Stimulated activated CD4-positive, alpha-beta T cell treated with anti-CD3 and anti-CD28 coated beads, TNF-alpha, amount 100 ng/mL, for 48 hours (primary cell): ENCODE measurements at places on chromosomes 5 and 9.

- DNase-seq: no peak
These were observed 1.3 kb upstream of the PRR7 start for GRCh38 chr5:177445052-177445916.

- DNase-seq: no peak
These were observed 28.0 kb downstream of the ATP6V0E1 start for GRCh38 chr5:173011566-173011965.

GRCh38 chr5:36573438-36573837 lies 33.0 kb upstream of the SLC1A3 start:
- DNase-seq: no peak

GRCh38 chr5:1655496-1656270 lies 131.9 kb upstream of the LPCAT1 start:
- no peak for DNase-seq

- DNase-seq: peak; percentile 52
These were observed 32.0 kb downstream of the ANKRD55 start for GRCh38 chr5:56200971-56201666.

DNA sequence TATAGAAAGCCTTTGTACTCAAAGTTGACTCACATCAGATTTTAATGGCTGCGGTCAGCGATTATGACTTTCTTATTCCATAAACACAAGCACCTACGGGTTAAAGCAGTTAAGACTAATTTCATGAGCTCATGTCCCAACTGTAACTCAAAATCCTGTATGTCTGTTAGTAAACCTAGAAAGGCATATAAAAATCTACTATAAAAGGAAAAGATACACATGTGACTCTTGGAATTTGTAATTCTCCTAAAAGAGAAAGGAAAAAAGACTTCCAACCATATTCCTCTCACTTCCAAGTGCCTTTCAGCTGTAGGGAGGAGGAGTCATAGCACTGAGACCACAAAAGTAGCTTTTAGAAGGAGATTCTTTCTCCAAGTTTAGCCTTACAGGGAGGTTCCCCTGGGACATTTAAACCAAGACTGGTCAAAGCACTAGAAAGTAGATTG lies 129.1 kb downstream of the EBF1 start:
- DNase-seq: no peak

- no peak for DNase-seq
These were observed at the start of gene SH3TC2 for GRCh38 chr5:149063017-149063687. SH3TC2 (minus strand) TSS chr5:149063062; CDS start chr5:149063022, 40 bp downstream.

DNA sequence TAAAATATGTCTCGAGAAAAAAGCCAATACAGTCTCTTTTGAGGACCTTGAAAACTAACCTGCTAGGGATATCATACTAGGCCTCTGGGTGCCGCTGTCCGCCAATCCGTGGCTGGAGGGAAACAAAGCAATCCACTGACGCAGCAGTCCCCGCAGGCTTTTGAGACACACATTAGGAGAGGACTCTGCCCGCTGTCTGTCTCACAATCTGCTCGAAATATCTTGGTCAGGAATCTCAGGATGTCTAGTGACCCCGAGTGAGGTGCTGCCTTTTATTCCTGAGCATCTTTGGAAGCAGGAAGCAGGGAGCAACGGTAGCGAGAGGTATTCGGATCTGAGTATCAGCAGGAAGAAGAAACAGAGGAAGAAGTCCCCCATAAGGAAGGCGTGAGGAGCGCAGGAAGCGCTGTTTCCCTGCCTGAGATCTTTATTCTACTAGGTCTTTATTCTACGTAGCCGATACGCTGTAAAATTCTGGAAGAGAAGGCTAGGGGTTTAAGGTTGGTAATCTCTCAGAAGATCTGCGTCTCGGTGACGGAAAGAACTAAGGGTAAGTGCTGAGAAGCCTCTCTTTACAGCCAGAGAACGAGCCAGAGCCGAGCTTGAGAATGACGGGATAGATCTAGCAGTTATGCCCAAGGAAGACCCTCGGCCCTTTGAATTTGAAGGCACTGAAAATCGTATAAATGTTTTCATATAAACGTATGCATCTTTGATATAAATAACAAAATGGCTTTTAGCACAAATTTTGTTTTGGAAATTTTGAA lies 4.0 kb upstream of the PCDHGA1 start:
- peak; percentile 36 for DNase-seq

DNA sequence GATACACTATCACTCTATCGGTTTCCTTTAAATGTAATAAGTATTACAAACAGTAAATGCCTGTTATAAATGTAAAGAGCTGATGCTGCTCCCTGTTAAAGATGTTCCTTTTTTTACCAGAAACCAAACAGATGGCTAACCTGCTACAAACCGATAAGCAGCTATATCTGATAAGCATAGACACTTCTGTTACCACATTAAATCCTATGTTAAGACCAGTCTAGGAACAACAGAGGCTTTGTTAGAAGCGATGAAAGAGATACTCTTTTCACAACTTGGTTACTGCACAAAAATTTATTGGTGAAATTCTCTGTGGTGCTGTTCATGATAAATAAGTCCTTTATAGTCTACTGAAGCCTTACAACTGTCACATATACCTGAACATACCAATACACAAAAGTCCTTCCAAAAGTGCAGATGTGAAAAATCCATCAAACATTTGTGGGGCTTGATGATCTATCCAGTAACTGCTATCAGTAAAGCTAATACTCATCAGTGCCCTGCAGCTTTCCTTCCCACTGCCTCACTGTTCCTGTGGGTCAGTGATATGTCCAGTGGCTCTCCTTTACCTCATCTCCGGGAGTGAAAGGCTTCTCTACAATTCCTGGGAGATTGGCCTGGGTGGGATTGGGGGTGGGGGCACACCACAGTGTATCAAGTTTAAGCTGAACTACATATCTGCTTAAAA lies 25.8 kb upstream of the PRXL2C start:
- no peak for DNase-seq

GRCh38 chr5:77400645-77401044 lies 91.5 kb downstream of the WDR41 start:
- DNase-seq: no peak

DNA sequence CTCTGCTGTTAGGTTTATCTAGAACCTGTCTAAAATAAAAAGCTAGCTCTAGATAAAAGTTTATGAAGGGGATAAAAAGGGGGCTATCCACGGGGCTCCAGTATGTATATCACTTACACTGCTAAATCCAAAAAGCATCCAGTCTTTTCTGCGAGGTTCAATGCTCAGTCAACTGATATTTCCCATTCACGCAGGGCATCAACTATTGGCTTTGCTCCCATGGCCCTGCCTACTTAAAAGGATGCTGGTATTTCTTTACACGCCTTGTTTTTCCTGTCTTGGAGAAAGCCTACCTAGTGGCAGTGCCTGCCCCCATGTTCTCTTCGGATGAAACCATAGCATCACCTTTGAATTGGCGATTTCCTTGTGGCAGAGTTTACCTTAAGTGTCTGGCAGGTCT lies 8.1 kb downstream of the SPRY4 start:
- DNase-seq: no peak

DNA sequence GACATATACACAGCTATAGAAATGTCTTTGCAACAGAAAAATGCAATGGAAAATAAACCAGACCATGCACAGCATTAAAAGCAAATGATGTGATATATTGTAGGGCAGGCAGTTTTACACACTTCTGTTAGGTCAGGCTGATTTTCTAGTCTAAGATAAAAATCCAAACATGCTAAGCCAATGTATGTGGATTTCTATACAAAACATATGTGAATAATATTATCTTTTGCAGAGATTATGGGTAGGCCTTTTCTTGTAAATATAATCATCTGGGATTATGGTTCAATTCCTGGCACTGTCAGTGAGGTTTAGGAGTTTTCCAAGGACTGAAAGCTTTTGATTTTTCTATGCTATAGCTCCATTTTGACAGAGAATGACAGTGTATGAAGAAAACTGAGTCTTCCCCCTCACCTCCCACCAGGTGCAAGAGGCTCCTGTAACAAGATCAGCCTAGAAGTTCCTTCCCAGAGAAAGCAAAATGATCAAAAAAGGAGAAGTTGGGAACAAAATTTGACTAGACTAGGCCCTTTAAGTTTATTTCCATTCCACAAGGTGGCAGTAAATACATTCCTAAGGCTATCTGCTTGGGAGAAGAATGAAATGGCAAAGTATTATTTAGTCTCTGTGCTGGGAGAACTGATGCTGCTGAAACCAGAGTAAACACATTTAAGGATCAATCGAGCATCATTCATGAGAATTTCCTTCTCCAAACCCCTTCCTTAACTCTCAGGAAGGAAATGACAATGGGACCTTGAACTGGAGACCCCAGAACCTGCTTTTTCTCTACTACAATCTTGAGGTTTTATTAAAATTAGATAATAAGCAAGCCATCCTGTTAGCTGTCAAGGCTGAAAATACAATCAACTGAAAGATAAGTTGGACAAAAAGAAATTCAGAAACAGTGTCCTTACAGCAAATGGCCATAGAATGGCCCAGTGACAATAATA lies 133.0 kb upstream of the TUT7 start:
- no peak for DNase-seq

DNA sequence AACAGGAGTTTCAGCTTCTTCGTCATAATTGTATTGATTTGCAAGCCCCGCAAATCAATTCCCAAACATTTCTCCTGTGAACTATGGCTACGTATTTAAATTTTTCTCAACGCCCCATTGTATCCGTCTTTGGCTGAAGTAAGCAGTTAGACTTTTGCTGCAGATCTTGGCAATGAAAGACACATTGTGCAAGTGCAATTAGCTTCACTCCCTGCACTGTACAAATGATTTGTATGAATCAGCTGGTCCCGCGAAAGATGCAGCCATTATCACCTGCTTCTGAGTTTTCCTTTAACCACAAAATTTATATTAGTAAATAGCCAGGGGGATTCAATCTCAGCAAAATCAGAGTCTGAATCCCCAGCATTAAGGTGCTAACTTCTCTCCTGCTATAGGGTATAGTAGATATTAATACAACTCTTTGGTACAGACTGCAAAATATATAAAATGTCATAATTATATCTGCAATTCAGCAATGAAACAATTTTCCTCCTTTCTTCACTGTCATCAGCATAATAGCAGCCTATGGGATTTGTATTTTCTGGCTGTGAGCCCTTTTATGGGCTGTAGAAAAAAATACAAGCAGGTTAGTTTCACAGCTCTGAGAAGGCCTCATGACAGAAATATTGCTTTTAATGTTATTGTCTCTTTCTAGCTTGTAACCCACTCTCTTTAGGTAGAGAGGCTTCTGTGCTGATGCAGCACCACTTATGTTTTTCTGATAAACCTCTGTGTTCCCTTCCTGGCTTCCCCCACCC lies 68.4 kb upstream of the SMARCA2 start:
- no peak for DNase-seq

DNA sequence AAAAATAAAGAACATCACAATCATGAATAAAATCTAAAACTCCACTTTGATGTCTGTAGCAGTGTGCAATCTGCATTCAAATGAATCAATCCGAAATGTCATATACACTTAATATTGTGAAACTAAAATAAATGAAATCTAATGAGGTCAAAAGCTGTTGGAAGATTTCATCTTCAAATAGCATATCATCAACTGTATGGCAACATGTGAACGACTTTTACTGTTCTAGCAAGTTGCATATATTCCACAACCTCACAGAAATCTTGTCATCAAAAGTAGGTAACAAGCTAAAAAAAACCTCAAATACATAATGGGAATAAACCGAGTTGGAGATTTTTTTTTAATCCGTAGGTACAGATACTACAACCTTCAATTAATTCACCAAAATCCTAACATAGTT lies 1.2 kb downstream of the PTBP3 start:
- no peak for DNase-seq

DNA sequence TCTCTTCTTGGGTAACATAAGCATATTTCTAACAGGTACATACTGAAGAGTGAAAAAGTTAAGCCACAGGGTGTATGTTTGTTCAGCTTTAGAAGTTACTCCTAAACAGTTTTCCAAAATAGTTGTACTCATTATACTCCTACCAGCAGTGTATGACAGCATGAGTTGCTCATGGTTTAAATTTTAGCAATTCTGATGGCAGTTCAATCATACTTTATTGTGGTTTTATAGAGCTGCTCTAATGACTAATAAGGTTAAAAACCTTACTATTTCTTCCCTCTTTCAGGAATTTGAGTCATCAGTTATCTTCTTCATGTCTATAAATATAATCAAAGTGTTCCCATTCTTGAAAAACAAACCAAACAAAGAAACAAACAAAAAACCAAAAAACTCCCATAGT lies 81.5 kb downstream of the CAAP1 start:
- no peak for DNase-seq

GRCh38 chr9:129270903-129271431 lies 92.9 kb upstream of the IER5L start:
- no peak for DNase-seq

DNA sequence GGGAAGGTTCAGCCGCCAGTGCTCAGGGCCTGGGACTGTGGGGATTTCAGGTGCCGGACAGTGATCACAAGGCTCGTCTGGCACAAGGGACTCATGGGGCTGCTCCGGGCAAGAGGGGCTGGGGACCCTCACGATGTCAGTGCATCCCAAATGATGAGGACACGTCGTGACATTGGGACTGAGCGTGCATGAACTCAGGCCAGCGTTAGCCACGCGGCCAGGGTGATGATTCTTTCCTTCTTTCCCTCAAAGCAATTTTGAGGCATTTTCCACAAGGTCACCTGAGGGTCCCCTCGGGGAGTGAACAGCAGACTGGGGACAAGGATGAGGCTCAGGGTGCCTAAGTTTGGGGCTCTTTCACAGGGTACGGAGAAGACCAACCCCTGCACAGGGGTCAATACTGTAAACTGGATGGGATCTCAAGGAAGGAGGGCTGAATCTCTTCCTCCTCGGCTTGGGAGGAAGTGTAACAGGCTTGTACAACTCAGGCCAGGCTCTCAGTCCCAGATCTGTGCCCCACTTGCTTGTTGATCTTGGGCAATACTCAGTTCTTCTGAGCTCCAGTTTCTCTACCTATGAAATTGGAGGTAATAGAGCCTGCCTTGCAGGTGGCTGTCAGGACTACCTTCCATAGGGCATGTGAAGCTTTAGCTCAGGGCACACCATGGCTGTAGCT lies 78.5 kb downstream of the PRRT1B start:
- DNase-seq: no peak

DNA sequence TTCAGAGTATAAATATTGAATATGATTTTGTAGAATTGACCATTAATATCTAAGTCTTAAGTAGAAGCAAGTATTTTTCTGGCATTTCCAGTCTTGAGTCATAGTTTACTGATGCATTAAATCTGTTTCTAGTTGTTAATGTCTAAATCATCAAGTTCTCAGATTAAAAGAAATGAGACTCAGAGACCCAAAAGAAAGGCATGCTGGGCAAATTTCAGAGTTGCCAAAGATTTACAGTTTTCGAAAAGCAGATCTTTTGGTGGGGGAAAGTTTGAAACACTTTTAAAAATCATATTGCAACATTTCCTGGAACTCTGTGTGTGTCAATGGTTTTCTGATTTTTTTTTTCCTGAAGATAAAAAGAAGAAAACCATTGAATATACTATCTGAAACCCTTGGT lies 60.9 kb downstream of the ANKRD55 start:
- DNase-seq: no peak
